Transverse colon (tissue), 4 donors: ENCODE measurements at places on chromosomes 1 and 21. TPM values are rescaled to one million over a fixed set of nuclear protein-coding genes. Genes with fewer than 3 reads are reported as not detected.

GRCh38 chr1:117674521-117675400 is 68.9 kb downstream of the TENT5C start:
- no peak overlapping the region for H3K4me3 ChIP-seq
- peak overlapping the region; percentile 52 for H3K27ac ChIP-seq

DNA sequence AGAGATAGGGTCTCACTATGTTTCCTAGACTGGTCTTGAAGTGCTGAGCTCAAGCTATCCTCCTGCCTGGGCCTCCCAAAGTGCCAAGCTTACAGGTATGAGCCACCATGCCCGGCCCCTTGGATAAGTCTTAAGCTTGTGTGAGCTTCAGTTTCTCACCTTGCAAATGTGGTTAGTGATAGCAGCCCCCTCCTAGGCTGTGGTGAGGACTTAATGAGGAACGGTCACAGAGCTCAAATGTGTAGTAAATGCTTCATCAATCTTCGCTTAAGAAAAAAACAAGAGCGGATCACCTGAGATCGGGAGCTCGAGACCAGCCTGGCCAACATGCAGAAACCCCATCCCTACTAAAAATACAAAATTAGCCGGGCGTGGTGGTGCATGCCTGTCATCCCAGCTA is 3.0 kb downstream of the CNR2 start:
- H3K27me3 ChIP-seq: peaks cover 5% of the 10 kb centered on the region
- H3K36me3 ChIP-seq: no peaks in the 10 kb centered on the region
- no peak for DNase-seq
- H3K4me1 ChIP-seq: no peaks in the 10 kb centered on the region
- no peak overlapping the region for H3K4me3 ChIP-seq
- no peak overlapping the region for H3K27ac ChIP-seq

DNA sequence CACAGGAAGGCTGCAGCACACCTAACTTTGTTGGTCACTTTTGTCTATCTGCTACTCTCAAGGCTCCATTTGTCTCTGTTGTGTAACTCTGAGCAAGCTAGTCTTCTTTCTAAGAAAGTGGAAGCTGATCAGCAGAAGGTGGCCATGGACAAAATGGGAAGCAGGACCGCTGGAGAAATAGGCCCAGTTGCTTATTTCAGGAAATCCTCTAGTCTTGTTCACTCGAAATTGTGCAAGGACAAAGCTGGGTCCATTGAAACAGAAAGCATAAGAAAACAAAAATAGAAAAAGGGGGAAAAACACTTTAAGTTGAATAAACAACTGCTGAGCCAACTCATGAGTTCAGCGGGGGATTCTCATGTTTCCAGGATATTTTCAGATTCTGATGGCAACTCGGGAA is 150.1 kb downstream of the PBX1 start:
- H3K4me3 ChIP-seq: no peak overlapping the region
- no peaks in the 10 kb centered on the region for H3K27me3 ChIP-seq
- H3K4me1 ChIP-seq: peaks cover 48% of the 10 kb centered on the region
- no peaks in the 10 kb centered on the region for H3K36me3 ChIP-seq
- no peak for DNase-seq
- peak overlapping the region; percentile 74 for H3K27ac ChIP-seq

DNA sequence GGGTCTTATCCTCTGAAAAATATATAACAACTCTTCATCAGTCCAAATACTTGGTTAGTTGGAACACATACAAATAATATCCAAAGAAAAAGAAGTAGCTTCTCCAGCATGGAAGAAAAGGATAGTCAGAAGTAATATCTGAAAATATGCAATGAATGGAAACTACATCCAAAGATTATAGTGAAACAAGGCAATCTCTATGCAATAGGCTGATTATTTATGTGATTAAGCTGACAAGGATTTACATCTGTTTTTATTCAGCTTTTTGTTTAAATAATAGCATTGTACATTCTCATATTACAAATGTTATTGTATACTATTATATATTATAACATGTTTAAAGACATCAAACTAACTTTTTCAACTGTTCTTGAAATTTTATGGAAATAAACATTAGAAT is 15.3 kb upstream of the TGFBR3 start:
- H3K36me3 ChIP-seq: no peaks in the 10 kb centered on the region
- H3K4me3 ChIP-seq: no peak overlapping the region
- DNase-seq: no peak
- no peak overlapping the region for H3K27ac ChIP-seq
- H3K4me1 ChIP-seq: no peaks in the 10 kb centered on the region

- H3K4me3 ChIP-seq: no peak overlapping the region
- DNase-seq: no peak
- H3K27ac ChIP-seq: peak overlapping the region; percentile 16
- no peaks in the 10 kb centered on the region for H3K36me3 ChIP-seq
Measured at GRCh38 chr21:25573409-25574206, 33.7 kb downstream of the MRPL39 start.

DNA sequence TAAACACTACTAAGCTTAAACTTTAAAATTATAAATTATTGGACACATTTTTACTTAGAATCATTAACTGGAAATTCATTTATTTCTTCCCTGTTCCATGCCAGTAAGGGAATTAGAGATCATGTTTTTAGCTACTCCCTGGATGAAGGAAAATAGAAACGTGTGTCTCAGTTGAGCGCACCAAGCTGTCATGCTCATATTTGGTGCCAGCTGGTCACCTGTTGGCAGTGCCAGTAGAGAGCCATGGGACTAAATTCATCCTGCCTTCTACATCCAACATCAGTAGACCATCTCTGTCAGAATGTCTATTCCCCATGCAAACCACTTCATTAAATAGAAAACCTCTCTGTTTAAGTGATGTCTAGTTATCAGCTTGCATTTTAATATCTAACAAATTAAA is 17.4 kb upstream of the SLC22A15 start:
- DNase-seq: no peak
- peaks cover 9% of the 10 kb centered on the region for H3K27me3 ChIP-seq
- H3K4me3 ChIP-seq: no peak overlapping the region
- H3K27ac ChIP-seq: no peak overlapping the region

DNA sequence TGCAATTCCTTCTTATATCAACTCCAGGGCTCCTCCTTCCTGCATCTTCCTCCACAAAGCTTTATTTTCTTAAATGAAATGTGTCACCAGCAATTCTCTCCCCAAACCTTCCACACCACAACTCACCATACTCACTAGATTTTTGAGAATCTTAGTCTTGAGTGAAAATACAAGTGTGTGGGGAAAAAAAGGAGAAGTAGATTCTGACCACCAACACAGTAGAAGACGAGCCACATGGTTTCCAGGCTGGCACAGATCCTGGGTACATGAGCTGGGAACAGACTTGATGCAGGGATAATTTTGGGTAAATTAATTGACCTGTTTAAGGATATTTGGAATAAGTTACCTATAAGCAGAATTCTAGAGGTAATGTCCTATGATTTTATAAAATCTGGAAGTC is 72.8 kb upstream of the KCNJ15 start:
- no peaks in the 10 kb centered on the region for H3K4me1 ChIP-seq
- H3K36me3 ChIP-seq: no peaks in the 10 kb centered on the region
- no peak for DNase-seq
- H3K27me3 ChIP-seq: no peaks in the 10 kb centered on the region

DNA sequence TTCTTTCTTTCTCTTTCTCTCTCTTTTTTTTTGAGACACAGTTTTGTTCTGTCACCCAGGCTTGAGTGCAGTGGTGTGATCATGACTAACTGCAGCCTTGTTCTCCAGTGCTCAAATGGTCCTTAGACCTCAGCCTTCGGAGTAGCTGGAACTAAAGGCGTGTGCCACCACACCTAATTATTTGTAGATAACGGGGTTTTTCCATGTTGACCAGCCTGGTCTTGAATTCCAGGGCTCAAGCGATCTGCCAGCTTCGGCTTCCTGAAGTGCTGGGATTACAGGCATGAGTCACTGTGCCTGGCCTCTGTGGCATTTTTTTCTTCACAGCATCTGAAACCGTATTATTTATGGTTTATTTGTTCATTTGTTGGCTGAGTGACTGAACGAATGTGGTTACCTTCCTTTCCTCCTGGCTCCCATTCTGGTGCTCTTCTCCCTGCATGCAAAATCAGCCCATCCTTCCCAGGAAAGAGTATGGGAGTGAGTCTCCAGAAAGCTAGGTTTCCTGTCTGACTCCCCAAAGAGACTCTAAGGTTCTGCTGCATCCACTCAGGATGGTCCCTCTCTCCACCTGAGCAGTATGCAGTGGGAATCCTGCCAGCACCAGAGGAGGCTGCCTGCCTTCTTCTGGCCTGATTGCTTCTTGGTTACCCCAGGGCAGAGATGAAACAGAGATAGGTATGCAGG is 155.0 kb upstream of the BEND5 start:
- peak overlapping the region; percentile 26 for H3K27ac ChIP-seq
- H3K4me1 ChIP-seq: no peaks in the 10 kb centered on the region
- no peaks in the 10 kb centered on the region for H3K36me3 ChIP-seq
- no peaks in the 10 kb centered on the region for H3K27me3 ChIP-seq

- peaks cover 9% of the 10 kb centered on the region for H3K4me1 ChIP-seq
- peaks cover 21% of the 10 kb centered on the region for H3K27me3 ChIP-seq
- no peaks in the 10 kb centered on the region for H3K36me3 ChIP-seq
- no peak for DNase-seq
- no peak overlapping the region for H3K4me3 ChIP-seq
- H3K27ac ChIP-seq: no peak overlapping the region
Measured at GRCh38 chr21:38350684-38351083, 93.9 kb downstream of the KCNJ15 start.

- H3K27me3 ChIP-seq: no peaks in the 10 kb centered on the region
- DNase-seq: no peak
- peaks cover 26% of the 10 kb centered on the region for H3K4me1 ChIP-seq
- peak overlapping the region; percentile 71 for H3K4me3 ChIP-seq
Measured at GRCh38 chr1:32701951-32702598, 495 bp downstream of the SYNC start.

DNA sequence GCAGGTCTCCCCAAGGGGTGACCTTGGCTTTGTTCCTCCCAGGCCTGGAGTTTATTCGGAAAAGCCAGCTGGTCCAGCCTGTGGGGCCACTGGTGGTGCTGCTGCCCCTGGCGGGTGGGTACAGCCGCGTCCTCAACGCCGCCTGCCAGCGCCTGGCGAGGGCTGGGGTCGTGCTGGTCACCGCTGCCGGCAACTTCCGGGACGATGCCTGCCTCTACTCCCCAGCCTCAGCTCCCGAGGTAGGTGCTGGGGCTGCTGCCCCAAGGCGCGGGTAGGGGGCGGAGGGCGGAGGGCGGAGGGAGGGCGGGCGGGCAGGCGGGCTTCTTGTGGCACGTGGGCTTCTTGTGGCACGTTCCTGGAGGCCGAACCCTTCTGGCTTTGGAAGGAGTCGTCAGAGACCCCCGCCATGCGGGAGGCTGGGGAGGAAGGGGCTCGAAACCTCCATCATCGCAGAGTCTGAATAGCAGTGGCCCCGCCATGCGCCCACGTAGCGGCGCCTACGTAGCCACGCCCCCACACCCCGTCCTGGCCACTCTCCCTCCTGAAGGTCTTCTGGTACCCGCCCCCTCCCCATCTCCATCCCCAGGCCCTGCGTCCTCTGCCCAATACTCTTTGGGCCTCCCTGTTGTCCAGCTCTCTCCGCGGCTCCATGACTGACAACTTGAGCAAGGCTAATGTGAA is 16.7 kb downstream of the PCSK9 start:
- no peaks in the 10 kb centered on the region for H3K4me1 ChIP-seq
- DNase-seq: no peak
- H3K27me3 ChIP-seq: no peaks in the 10 kb centered on the region
- no peaks in the 10 kb centered on the region for H3K36me3 ChIP-seq
- H3K27ac ChIP-seq: no peak overlapping the region
- no peak overlapping the region for H3K4me3 ChIP-seq

DNA sequence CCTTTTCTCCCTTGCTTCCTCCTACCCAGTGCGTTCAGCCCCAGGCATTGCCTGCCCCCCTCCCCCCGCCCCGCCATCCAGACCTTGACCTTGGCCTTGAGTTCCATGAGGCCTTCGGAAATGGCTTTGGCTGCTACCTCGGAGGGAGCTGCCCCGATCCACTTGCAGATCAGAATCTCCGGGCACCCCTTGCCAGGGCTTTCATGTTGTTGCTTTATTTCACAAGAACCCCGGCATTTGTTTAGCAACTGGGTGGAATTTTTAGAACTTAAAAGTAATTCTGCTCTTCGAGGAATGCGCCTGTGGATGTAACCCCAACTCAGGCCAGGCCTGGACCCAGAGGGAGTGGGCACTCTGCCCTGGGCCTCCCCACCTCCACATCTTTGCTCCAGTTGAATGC is 154.1 kb upstream of the TMEM51 start:
- H3K27ac ChIP-seq: no peak overlapping the region
- DNase-seq: no peak
- H3K4me1 ChIP-seq: no peaks in the 10 kb centered on the region
- H3K4me3 ChIP-seq: no peak overlapping the region
- no peaks in the 10 kb centered on the region for H3K27me3 ChIP-seq
- no peaks in the 10 kb centered on the region for H3K36me3 ChIP-seq

DNA sequence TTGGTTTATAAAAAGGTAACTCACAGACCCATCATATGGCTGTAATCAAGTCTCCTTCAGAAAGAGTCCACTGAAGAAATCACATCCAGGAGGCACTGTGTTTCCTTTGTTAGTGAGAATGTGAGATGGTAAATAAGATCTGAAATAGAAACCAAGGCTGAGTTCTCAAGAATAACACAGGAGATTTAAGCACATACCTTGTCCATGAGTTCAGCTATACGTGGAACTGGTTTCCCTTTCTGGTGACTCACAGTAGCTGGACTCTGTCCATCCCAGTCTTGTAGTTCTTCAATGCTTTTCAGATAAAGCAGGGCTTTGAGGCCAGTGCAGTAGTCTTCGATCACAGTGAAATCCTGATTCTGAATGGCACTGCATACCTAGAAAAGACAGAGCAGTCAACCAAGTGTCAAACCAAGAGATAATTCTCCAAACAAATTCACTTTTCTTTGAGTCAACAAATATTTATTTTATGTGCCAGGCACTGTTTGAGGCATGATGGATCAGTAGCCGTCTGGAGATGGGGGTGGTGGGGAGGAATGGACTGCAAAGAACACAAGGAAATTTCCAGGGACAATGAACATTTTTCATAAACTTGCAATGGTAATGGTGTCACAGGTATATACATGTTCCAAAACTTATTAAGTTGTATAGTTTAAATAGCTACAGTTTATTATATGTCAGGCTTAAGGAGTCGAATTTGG is 471.4 kb downstream of the PTBP2 start:
- H3K4me1 ChIP-seq: no peaks in the 10 kb centered on the region
- H3K27ac ChIP-seq: no peak overlapping the region
- no peak overlapping the region for H3K4me3 ChIP-seq
- H3K27me3 ChIP-seq: no peaks in the 10 kb centered on the region

Gene CD53
- total RNA-seq: not detected

Gene CFAP141
- total RNA-seq: not detected

Gene AQP10
- not detected for total RNA-seq

Gene PODN
- 29.4 TPM for total RNA-seq

Gene ARHGEF10L
- total RNA-seq: 115 TPM

Gene CCDC181
- not detected for total RNA-seq

Gene SPATA1
- total RNA-seq: not detected
